Thymus (tissue), 14 donors: ENCODE measurements at places on chromosomes 6 and 20. TPM values are rescaled to one million over a fixed set of nuclear protein-coding genes. Genes with fewer than 3 reads are reported as not detected.

- no peak overlapping the region for H3K27ac ChIP-seq
- no peaks in the 10 kb centered on the region for H3K36me3 ChIP-seq
These were observed 4.7 kb downstream of the ECT2L start for GRCh38 chr6:138800377-138801150.

Gene EXOC2
- 22.1 TPM for total RNA-seq

Gene LY6G6C
- total RNA-seq, result not detected

DNA sequence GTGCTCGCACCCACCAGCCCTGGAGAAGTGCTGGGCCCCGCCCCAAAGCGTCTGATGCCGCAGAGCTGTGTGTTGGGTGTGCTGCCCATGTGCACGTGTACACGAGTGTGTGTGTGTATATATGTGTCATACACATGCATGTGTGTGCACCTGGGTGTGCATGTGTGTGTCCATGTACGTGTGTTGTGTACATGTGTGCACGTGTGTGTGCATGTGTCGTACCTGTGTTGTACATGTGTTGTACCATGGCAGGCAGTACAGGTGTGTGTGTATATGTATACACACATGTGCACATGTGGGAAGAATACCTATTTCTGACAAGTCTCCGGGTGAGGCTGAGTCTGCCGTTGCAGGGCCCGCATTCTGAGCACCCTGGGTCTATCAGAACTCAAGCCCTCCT, 6.2 kb upstream of the MRGBP start:
- no peak for DNase-seq
- peaks cover 8% of the 10 kb centered on the region for H3K4me1 ChIP-seq
- H3K36me3 ChIP-seq, result no peaks in the 10 kb centered on the region
- H3K4me3 ChIP-seq, result no peak overlapping the region
- no peak overlapping the region for H3K27ac ChIP-seq
- H3K27me3 ChIP-seq, result peaks cover 3% of the 10 kb centered on the region

DNA sequence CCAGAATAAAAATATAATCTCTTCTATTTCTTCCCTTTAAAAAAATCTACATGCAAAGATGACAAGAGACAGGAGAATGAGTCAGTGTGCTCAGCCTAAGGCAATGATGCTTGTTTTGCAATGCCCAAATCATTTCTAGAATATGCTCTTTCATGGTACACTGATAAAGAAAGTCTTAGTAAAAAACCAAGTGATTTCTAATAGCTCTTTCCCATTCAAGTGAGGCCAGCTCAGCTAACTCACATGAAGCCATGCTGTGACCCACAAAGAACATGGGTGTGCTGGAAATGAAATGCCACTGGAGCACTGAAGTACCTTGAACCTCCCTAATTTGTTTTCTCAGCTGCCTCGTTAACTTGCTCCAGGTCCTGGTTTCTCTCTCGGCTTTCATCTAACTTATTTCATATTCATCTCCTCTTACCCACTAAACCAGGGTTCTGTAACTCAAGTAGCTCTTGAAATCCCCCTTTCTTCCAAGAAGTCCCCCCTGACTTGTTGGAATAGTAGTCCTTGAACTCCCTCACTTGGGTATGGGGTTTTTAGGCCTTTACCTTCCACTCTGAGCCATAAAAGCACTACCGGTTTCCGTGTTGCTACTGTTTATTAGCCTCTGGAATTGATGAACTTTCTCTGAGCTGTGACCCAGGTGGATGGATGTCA, 92.7 kb downstream of the IRF4 start:
- no peak for DNase-seq
- no peaks in the 10 kb centered on the region for H3K4me1 ChIP-seq
- no peak overlapping the region for H3K27ac ChIP-seq
- peaks cover 11% of the 10 kb centered on the region for H3K36me3 ChIP-seq
- H3K4me3 ChIP-seq, result no peak overlapping the region

Gene MYH7B
- 0.09 TPM for total RNA-seq

- no peak overlapping the region for H3K27ac ChIP-seq
- no peaks in the 10 kb centered on the region for H3K36me3 ChIP-seq
- DNase-seq, result peak; percentile 59
- H3K4me1 ChIP-seq, result no peaks in the 10 kb centered on the region
- no peaks in the 10 kb centered on the region for H3K27me3 ChIP-seq
These were observed 50.9 kb upstream of the FAM184A start for GRCh38 chr6:119129148-119129967.

DNA sequence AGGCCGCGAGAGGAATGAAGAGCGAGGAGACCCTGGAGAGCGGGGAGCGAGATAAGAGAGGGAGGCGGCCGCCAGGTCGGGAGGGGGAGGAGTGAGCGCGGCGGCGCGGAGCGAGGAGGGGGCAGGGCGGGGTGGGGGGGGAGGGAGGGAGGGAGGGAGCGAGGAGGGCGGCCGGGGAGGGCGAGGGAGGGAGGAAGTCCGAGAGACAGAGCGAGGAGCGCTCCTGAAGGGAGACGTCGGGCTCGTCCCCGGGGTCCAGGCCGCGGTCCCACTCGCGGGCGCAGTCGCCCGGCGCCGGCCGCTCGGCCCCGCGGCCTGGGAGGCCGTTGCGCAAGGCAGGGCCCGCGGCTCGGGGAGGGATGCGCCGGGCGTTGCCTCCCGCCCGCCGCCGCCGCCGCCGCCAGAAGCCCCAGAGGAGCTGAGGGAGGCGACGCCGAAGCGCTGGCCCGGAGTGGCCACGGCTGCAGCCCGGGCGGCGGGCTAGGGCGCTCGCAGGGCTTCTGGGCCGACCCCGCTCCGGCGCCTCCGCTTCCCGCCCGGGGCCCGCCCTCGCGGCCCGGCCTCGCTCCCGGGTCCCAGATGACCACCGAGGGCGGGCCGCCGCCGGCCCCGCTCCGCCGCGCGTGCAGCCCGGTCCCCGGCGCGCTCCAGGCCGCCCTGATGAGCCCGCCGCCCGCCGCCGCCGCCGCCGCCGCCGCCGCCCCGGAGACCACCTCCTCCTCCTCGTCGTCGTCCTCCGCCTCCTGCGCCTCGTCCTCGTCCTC, at the start of gene FOXF2:
FOXF2 (plus strand) TSS at position 208 of the 764 bp plus-strand sequence; CDS start at position 580, 372 bp downstream.
- H3K36me3 ChIP-seq, result no peaks in the 10 kb centered on the region
- H3K4me3 ChIP-seq, result peak within 1 kb of the TSS; percentile 19
- H3K27ac ChIP-seq, result no peak within 1 kb of the TSS
- DNase-seq, result no peak
- no peaks in the 10 kb centered on the region for H3K4me1 ChIP-seq

Gene SLC17A5
- total RNA-seq, result 5.4 TPM

- no peaks in the 10 kb centered on the region for H3K27me3 ChIP-seq
- DNase-seq, result peak; percentile 57
- H3K27ac ChIP-seq, result peak overlapping the region; percentile 20
- peak overlapping the region; percentile 69 for H3K4me3 ChIP-seq
- peaks cover 21% of the 10 kb centered on the region for H3K36me3 ChIP-seq
These were observed 1.7 kb downstream of the SOD2 start for GRCh38 chr6:159691133-159691962.

DNA sequence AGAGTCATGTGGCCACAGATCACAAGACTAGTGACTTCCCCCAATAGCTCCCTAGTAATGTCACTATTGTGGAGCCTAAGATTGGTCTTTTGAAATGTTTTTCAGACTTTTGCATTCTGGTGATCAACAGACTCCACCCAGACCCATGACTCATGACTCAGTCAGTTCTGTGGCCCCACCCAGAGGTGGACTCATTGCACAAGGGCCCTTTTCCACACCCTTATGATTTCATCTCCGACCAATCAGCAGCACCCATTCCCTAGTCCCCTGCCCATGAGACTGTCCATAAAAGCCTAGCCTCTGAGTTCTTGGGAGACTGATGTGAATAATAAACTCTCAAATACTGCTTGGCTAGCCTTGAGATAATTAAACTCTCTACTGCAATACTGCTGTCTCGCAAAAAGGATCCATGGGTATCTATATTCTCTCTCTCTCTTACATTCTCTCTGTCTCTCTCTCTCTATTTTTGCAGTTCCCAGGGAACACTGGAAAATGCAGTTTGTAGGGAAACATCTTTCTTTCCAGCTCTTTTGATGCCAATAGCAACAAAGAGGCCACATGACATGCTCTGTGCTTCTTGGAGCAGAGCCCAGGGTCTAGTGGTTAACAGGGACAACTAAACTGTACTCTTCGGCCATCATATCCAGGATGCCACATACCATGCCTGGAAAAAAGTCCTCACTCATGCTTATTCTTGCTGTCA, 71.3 kb upstream of the IYD start:
- H3K4me1 ChIP-seq, result no peaks in the 10 kb centered on the region
- DNase-seq, result no peak
- H3K27ac ChIP-seq, result no peak overlapping the region
- H3K27me3 ChIP-seq, result no peaks in the 10 kb centered on the region

Gene THBD
- total RNA-seq, result 1.6 TPM

DNA sequence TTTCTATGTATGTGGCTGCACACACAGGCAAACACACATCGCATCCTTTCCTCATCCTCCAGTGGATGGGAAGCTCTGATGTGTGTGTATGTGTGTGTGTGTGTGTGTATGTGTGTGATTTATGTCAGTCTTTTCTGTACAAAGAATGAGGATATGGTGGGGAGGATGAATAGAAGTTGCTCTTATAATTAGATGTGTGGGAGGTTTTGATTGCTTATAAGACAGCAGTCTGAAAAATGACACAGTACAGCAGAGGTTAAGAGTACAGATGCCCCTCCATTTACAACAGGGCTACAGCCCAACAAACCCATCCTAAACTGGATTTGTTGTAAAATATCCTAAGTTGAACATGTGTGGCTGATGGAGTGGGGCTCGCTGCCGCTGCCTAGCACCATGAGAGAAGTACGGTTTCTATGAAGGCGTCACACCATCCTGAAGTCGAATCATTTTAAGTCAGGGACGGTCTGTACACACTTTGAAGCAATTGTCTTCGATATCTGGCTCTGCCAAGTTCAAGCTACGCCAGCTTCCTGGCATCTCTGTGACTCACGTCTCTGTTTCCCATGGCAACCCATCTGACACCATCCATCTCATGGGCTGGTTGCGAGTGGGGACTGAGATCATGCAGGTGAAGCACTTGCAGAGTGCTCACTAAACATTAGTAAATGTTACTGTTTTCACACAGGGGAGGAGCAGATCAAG, 252.6 kb downstream of the MYLK4 start:
- H3K36me3 ChIP-seq, result no peaks in the 10 kb centered on the region
- H3K27me3 ChIP-seq, result peaks cover 4% of the 10 kb centered on the region
- H3K27ac ChIP-seq, result no peak overlapping the region
- no peak for DNase-seq

GRCh38 chr6:45478240-45478639, 100.5 kb upstream of the SUPT3H start:
- H3K27me3 ChIP-seq, result peaks cover 3% of the 10 kb centered on the region
- no peaks in the 10 kb centered on the region for H3K36me3 ChIP-seq
- H3K4me3 ChIP-seq, result no peak overlapping the region

Gene BMP5
- total RNA-seq, result 0.52 TPM

Gene FLRT3
- total RNA-seq, result 9.9 TPM

DNA sequence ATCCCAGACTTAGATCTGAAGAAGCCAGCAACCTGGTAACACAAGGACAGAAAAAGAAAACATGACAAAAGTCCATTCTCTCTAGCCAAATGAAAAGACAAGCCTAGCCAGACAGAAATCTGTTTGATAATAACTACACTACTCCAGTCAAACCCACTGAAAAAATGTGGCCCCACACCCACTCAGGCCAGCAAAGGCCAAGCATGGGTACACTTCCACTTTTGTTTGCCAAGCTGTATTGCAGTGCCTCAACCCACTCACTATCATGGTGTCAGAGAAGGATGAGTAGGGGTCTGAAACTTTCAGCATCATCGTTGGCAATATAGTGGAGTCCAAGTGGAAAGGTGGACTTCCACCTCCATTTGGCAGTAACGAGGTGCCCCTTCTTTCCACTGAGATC, 45.8 kb downstream of the EPM2A start:
- no peak for DNase-seq
- no peaks in the 10 kb centered on the region for H3K27me3 ChIP-seq
- H3K4me3 ChIP-seq, result no peak overlapping the region
- no peaks in the 10 kb centered on the region for H3K36me3 ChIP-seq
- H3K27ac ChIP-seq, result no peak overlapping the region

DNA sequence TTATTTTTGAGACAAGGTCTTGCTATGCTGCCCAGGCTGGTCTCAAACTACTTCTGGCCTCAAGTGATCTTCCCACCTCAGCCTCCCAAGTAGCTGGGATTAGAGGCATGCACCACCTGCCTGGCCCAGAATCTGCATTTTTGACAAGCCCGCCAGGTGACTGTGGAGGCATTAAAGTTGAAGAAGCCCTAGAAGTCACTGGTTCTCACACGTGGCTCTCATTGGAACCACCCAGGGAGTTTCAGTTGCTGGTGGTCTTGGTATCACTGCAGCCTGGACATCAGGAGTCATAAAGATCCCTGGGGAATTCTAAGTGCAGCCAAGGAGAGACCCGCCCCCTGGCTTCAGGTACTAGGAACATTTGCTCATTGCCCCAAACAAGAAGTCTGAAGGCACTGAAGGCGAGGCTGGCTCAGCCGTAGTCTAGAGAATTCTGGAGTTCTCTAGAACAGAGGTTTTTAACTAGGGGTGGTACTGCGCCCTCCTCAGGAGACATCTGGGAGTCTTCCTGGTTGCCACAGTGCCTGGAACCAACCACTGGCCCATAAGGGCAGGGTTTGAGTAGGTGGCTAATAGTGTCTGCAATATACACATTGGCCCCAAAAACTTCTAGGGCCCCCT, 182.8 kb downstream of the ZMYND8 start:
- H3K4me3 ChIP-seq, result no peak overlapping the region
- H3K27ac ChIP-seq, result no peak overlapping the region
- DNase-seq, result no peak
- no peaks in the 10 kb centered on the region for H3K4me1 ChIP-seq
- no peaks in the 10 kb centered on the region for H3K27me3 ChIP-seq
- H3K36me3 ChIP-seq, result no peaks in the 10 kb centered on the region

- H3K4me1 ChIP-seq, result no peaks in the 10 kb centered on the region
- H3K27ac ChIP-seq, result no peak overlapping the region
- DNase-seq, result peak; percentile 53
- no peak overlapping the region for H3K4me3 ChIP-seq
These were observed 53.3 kb upstream of the KLHL31 start for GRCh38 chr6:53718597-53719460.

DNA sequence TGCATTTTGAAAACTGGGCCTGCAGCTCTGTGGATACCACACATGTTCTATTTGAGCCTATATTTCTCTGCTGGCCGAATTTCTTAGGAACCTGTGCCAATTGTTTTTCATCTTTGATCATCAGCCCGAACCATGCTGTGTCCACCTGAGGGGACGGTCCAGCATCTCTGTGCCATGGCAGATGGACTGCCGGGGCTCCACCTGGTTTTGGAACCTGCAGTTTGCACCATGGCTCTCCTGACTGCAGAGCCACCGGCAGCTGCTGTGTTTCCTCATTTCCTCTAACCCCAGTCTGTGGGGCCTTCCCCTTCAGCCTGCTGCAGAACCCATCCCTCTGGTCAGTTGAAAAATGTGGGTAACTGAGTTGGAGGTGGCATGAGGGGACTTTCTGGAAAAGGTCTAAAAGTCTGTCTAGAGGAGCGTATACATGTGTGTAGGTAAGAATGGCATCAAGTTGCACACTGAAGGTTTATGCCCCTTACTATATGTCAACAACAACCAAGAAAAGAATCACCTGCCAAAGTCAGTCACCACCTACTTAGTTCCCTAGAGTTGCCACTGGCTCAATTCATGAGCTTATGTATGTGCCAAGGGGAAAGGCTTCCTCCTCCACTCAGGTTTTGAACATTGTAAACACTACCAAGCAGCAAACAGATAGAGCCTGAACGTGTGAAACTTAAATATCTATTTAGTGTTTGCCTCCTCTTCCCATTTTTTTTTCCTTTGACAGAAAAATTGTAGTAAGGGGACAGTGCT, 548.2 kb downstream of the PRKN start:
- H3K4me1 ChIP-seq, result no peaks in the 10 kb centered on the region
- no peaks in the 10 kb centered on the region for H3K27me3 ChIP-seq
- no peak for DNase-seq
- H3K4me3 ChIP-seq, result no peak overlapping the region

Gene ZMYND8
- 14.8 TPM for total RNA-seq
